ENCODE measurements at places on chromosomes 2 and 18. TPM values are rescaled to one million over a fixed set of nuclear protein-coding genes. Genes with fewer than 3 reads are reported as not detected.

GRCh38 chr2:78890935-78891334, 134.6 kb upstream of the REG3G start:
- DNase-seq = no peak

- no peak for DNase-seq
These were observed 383.1 kb upstream of the ID2 start for GRCh38 chr2:8298783-8299182.

DNA sequence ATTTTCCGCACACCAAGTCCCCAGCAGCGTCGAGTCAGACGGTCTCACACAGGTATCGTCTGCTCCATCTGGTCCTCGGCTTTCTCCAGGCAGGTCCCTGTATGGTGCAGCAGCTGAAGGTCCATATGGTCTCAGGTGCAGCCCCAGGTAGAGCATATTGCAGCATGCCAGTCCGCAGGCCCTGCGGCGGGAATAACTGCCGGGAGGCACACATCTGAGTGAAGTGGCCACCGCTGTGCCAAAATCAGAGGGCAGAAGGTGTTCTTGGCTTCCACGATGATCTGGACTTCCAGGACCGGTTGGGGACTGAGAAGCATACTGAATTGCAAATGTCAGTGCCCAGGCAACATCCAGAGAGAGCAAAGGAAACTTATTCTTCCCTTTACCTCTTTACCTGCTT, 320.3 kb downstream of the RNF144A start:
- no peak for DNase-seq

DNA sequence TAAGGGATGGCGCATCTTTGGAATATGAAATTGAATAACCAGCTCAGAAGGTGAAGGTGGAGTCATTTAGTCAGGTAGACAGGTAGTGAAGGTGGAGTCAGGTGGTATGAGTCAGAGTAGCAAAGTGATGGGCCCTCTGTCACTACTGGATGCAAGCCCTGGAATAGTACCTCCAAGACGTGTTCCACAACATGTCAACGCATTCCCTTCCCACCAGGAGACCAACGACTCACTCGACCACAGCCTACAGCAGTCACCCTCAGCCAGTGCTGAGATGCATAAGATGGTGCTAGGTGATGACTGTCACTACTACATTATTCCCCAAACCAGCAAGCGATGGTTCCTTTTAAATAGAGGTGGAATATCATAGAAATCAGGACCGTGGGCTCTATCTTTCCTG, 6.8 kb downstream of the CPLX4 start:
- DNase-seq = no peak

DNA sequence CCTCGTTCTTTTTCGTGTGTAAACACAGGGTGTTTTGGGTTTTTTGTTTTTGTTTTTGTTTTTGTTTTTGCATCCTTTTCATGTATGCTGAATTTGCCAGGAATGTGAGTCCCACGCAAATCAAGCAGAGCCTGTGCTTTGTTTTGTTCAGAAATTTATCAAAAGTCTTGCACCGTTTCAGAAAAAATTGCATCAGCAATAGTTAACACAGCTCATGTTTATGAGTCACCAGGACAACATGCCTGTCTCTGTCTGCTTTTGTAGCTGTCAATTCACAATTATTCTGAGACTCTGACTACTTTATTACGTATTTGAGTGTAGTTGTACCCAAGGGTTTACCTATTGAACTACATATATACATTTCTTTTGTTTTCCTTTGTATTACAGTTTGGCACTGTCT, 38.3 kb downstream of the MRPL44 start:
- no peak for DNase-seq

PRR30 gene
- polyA plus RNA-seq = not detected

GRCh38 chr18:56381196-56381595, 257.2 kb downstream of the TXNL1 start:
- no peak for DNase-seq
